Activated T-cell treated with anti-CD3 and anti-CD28 coated beads, Interleukin-2, amount 50 U/mL, for 72 hours (primary cell): ENCODE measurements at places on chromosomes 2 and 18. TPM values are rescaled to one million over a fixed set of nuclear protein-coding genes. Genes with fewer than 3 reads are reported as not detected.

The LIMS4 gene
- 0.17 TPM for total RNA-seq

The C18orf54 gene
- total RNA-seq = 10.8 TPM

- no peak for DNase-seq
- H3K4me3 ChIP-seq = no peak overlapping the region
- H3K4me1 ChIP-seq = peaks cover 45% of the 10 kb centered on the region
- no peaks in the 10 kb centered on the region for H3K27me3 ChIP-seq
- peaks cover 9% of the 10 kb centered on the region for H3K36me3 ChIP-seq
- peak overlapping the region; percentile 43 for H3K27ac ChIP-seq
These were observed 26.4 kb downstream of the TMEM131 start for GRCh38 chr2:97969081-97970067.

GRCh38 chr18:63138436-63139340 is 180.9 kb downstream of the BCL2 start:
- H3K27me3 ChIP-seq = no peaks in the 10 kb centered on the region
- peak overlapping the region; percentile 52 for H3K27ac ChIP-seq
- peak overlapping the region; percentile 54 for H3K4me3 ChIP-seq
- H3K36me3 ChIP-seq = peaks cover 26% of the 10 kb centered on the region
- DNase-seq = no peak

DNA sequence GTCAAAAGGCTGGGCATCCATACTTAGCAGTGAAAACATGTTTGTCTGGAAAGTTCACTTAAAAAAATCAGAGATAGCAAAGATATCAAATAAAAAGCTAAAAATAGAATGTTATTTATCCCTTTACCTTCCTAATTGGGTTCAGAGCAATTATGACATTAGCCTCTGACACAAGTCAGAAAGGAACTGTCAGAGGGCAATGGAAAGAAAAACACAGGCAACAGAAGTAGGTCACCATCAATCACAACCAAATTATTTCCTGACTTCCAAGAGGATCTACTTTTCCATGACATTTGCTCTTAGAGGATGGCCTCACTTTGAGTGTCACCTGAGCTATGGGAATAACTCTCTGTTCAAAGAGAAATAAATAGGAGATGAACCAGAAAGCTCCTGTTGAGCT is 27.5 kb downstream of the MYOM1 start:
- no peak for DNase-seq
- no peaks in the 10 kb centered on the region for H3K36me3 ChIP-seq
- no peak overlapping the region for H3K4me3 ChIP-seq
- no peak overlapping the region for H3K27ac ChIP-seq

The TIGD1 gene
- total RNA-seq = 10.5 TPM

- no peak overlapping the region for H3K4me3 ChIP-seq
- no peaks in the 10 kb centered on the region for H3K36me3 ChIP-seq
- H3K27me3 ChIP-seq = no peaks in the 10 kb centered on the region
- no peak for DNase-seq
- H3K27ac ChIP-seq = no peak overlapping the region
- no peaks in the 10 kb centered on the region for H3K4me1 ChIP-seq
These were observed 277.2 kb downstream of the SUCLG1 start for GRCh38 chr2:84181927-84182326.
